Dermis blood vessel endothelial cell (primary cell): ENCODE measurements at places on chromosomes 5 and 9. TPM values are rescaled to one million over a fixed set of nuclear protein-coding genes. Genes with fewer than 3 reads are reported as not detected.

GRCh38 chr5:96065685-96066385, 104.2 kb upstream of the ELL2 start:
- DNase-seq = no peak

DNA sequence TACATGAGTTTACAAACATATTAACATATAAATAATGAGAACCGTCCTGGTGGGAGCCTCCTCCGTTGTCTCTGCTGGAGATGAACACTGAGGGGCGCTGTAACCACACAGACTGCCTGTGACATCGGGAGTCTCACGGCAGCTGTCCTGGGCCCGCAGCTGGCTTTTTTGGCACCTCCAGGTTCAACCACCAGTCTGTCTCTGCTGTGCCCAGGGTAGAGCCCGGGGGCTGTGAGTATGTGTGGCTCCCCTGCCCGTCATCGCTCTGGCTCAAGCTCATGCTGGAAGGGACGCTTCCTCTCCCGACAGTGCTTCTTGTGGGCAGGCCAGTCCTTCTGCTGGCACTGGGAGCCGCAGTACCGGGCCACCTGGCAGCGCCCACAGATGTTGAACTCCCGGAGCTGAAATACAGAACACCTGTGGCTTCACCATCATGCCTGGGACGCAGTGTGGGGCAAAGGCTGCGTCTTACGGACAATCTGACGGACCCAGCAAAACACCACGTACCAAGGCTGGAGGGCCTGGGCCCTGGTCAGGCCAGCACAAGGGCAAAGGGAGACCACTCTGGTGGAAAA, 3.6 kb upstream of the DPH7 start:
- DNase-seq = peak; percentile 46

DNA sequence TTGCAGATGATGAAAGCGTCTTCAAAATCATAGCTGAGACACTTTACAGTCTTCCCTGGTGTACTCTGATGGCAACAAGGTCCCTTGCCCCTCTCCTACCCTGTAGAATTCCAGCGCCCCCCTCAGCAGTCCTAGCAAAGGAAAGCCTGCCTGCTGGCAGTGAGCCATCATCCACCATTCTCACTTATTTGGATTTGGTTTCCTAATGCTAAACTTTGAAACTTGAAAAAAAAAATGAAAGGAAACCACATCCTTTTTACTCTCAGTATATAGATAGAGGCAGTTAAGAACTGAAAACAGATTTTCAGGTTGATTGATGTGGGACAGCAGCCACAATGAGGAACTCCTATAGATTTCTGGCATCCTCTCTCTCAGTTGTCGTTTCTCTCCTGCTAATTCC, at the start of gene GZMA:
TSS of gene GZMA (plus strand) at position 299 of the 400 bp plus-strand sequence. CDS start at position 336, 37 bp downstream.
- peak; percentile 7 for DNase-seq

- no peak for DNase-seq
These were observed 19.4 kb downstream of the POLR3G start for GRCh38 chr5:90494043-90494442.

The PAEP gene
- not detected in 2 replicates for total RNA-seq
